ENCODE measurements at places on chromosomes 16 and 17. TPM values are rescaled to one million over a fixed set of nuclear protein-coding genes. Genes with fewer than 3 reads are reported as not detected.

CACNG4 gene
- 11.9 TPM for total RNA-seq

GH2 gene
- total RNA-seq, result not detected

DHRS7C gene
- total RNA-seq, result 1.7 TPM

NPIPA8 gene
- total RNA-seq, result 76.3 TPM

FOXN1 gene
- not detected for total RNA-seq

PDXDC1 gene
- total RNA-seq, result 104 TPM

ASPA gene
- 5.4 TPM for total RNA-seq

TUFM gene
- 57.1 TPM for total RNA-seq

LPCAT2 gene
- total RNA-seq, result 32.5 TPM

BCAR1 gene
- 56.5 TPM for total RNA-seq

HAS3 gene
- 4.1 TPM for total RNA-seq
